ENCODE measurements at places on chromosomes 3 and 15.

GRCh38 chr15:58870451-58870850 is 63.0 kb downstream of the SLTM start:
- no peak for DNase-seq

DNA sequence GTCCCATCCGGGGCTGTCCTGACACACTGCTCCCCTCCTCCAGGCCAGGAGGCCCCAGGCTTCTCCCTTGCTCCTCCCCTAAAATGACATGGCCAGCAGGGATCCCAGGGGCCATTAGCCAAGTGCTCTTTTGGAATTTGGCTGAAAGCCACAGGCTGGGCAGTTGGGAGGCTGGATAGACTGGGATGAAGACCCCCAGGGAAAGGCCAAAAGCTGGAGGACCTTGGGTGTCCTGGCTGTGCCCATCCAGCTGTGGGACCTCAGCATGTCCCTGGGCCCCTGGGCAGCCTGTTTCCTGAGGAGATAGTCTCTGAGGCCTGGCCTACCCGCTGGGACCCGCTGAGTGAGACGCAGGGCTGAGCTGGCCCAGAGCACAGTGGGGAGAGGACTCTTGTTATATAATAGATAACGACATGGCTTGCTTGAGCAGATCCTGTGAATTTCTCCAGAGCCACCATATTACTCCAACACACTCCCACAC is 5.7 kb upstream of the PDE8A start:
- no peak for DNase-seq

GRCh38 chr15:25557926-25558325 is 119.1 kb upstream of the UBE3A start:
- no peak for DNase-seq

DNA sequence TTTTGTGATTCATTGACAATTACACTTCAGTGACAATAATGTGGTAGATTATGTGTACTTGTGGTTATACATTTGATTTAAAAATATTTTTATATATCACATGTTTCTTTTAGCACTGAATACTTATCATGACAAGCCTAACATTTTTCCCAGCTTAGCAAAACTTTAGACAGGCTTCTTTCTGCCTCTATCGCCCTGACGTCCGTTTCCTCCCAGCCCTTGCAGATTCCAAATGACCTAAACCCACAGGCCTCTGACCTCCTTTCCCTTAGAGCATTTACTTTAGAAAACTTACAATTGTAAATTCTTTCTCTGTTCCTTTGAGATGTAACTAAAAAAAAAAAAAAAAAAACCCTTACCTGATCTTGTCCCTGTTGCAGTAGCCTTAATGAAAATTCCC is 326.1 kb downstream of the UNC13C start:
- no peak for DNase-seq

- DNase-seq = no peak
Observed at GRCh38 chr3:141174674-141175073, 57.0 kb upstream of the PXYLP1 start.

DNA sequence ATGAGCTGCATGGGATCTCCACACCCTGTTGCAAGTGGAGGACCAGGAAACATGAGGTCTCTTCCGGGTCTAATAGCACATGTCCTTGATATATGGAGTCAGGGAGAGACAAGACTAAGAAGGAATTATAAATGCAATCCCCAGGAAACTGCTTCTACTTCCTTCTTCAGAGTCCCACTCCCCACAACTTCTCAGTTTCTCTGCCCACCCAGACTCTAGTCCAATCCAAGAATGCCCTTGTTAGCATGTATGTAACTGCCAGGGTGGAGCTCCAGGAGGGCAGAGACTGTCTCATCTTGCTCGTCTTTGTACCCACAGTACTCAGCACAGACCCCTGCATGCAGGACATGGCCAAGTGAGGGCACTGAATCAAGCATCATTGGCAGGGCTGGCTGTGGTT is 8.3 kb downstream of the DAPK2 start:
- no peak for DNase-seq

DNA sequence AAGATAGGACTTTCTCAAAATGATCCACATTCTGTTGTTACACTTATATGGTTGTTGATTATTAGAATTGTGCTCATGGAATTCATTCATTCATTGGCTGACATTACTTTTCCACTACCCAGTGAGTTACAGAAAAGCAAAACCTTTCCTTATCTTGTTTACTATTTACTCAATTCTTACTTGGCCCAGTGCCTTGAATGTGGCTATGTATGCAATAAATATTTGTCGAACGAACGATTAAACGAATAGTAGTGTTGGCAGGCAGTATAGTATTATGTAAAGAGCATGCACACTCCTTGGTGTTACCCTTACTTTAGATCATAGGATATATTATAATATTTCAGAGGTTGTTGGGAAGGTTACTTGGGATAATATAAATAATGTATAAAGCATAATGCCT is 31.0 kb downstream of the CTDSPL2 start:
- no peak for DNase-seq

DNA sequence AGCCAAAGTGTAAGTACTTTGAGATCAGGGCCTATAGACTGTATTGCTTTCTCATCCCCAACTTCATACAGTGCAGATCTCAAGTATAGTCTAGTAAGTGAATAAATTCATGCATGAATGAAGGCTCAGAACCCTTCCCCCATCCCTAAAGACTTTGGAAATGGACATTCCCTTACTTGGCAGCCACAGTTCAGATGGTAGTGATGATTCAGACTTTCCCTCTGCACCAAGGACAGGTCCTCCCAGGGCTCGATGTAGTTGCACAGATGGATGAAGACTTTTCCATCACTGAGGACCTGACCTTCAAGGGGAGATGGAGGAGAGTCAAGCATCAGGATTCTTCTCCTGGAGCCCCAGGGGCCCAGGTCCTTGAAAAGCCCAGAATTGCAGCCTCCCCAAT is 4.6 kb downstream of the TIMP4 start:
- DNase-seq = no peak

DNA sequence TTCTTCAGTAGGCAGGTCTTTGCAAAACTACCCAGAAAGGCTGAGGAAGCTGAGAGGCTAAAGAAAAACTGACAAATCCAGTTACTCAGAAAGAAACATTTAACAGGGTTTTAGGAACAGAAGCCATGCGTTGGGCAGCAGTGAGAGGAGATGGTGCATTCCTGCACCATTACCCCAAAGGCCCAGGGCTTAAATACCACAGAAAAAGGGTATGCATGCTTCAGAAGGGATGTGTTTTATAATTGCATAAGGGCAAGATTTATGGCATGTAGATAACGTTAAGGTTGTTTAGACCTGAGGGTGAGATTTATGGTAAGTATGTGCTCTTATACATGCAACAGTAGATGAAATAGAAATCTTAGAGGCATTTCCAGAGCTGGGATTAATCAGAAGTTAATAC is 10.0 kb downstream of the C3orf52 start:
- no peak for DNase-seq

DNA sequence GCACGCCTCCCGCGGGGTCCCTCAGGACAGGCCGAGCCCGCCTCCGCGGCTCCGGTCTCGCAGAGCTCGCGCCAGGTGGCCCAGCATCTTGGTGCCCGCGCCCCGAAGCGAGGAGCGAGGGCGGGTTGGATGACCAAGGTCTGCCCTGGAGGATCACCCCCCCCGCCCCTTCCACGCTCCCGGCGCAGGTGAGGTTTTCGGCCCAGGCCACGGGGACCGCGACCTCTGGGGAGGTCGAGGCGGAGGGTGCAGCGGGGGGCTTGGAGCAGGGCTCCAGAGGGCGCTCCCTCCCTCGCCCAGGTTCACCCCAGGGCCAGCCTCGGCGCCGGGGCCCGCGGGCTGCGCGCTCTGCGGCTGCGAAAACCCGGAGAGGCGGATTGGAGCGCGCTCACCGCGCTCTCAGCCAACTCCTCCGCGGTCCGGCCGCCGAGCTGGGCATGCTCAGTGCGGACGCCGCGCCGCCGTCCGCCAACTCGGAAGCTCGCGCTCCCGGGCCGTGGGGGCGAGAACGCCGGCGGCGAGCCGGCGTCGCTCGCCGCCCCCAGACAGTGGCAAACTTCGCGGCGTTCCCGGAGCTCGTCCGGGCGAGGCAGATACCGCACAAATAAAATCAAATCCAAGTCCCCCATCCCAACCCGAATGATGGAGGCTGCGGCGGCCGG is at the start of gene MED12L:
MED12L (plus strand) TSS at position 438 of the 662 bp plus-strand sequence. CDS start 1,263 bp downstream, outside the sequence.
- peak; percentile 49 for DNase-seq

- DNase-seq = no peak
Observed at GRCh38 chr3:57274845-57275244, 17.6 kb downstream of the ASB14 start.

GRCh38 chr3:2948882-2949281 is 161.3 kb downstream of the IL5RA start:
- no peak for DNase-seq

- no peak for DNase-seq
Observed at GRCh38 chr15:34304613-34305012, 33.0 kb downstream of the SLC12A6 start.

DNA sequence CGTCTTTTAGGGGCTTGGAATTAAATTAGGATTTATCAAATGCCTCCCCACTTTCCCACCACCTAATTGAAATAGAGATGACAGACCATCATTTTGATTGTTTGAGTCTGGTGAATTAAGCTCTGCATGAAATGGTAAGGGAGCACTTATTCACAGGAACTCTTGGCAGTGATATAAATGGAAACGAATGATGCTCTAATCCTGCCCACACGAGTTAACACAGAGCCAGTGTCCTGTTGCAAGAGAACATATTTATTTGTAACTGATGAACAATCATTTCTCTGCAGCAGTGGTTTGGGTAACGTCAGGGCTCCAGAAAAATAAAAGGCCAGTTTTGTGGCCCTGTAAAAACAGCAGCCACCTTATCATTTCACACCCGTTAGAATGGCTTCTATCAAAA is 163.3 kb downstream of the FEZF2 start:
- no peak for DNase-seq

GRCh38 chr3:174862101-174862500 is 3.0 kb downstream of the NAALADL2 start:
- DNase-seq = no peak

- DNase-seq = no peak
Observed at GRCh38 chr3:133578548-133579191, 5.2 kb downstream of the CDV3 start.

- DNase-seq = no peak
Observed at GRCh38 chr15:57795261-57795660, 88.7 kb downstream of the POLR2M start.

Measured in NCI-H1417 treated with DMSO at 0.1 percent for 48 hours (cell line).